ENCODE measurements at places on chromosomes 5 and 9. TPM values are rescaled to one million over a fixed set of nuclear protein-coding genes. Genes with fewer than 3 reads are reported as not detected.
A peak's percentile ranks its signal among the peaks of the same experiment; 100 is the strongest.

DNA sequence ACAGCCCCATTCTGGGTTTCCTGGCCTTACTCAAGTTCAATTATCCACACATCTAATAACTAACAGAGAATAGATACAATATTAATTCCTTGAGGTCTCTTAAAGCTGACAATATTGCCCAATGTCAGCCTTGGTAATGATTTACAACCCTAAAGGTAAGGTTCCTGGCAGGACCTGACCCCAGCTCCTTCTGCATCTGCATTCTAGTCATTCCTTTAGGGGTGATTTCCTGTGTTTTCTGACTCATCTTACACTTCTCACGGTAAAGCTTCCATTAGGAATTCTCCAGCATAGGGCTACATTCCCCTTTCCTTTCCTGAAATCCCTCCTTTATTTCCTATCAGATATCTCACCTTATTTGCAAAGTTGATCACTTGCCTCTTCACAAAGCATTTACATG is 9.3 kb downstream of the HAVCR1 start:
- H3K4me1 ChIP-seq = peaks cover 50% of the 10 kb centered on the region
- peak overlapping the region; percentile 73 for H3K27ac ChIP-seq
- H3K36me3 ChIP-seq = no peaks in the 10 kb centered on the region
- peak overlapping the region; percentile 60 for H3K4me3 ChIP-seq
- no peaks in the 10 kb centered on the region for H3K27me3 ChIP-seq
- no peak for DNase-seq

IL9 gene
- total RNA-seq = not detected

DNA sequence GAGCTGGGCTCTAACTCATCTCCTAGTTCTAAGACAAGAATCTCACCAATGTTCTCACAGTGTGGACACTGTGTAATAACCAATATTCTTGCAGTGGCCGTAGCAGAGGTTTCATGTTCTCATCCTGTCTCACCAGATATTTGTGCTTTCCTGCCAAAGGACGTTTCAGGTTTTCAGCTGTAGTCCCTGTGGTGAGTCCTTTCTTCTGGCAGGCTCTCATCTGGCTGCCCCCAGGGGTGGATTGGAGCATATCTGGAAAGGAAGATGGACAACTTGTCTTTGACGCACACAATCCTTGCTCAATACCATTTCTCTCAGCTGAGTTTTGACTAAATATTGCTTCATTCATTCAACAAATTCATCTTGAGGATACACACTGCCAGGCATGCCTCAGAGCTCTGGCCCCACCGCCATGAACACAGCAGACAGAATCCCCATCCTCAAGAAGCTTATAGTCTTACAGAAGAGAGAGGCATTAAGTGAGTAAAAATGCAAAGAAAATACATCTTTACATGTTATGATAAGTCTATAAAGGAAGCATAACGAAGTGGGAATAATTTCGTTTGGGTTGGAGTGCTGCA is 33.8 kb upstream of the NEURL1B start:
- H3K4me1 ChIP-seq = no peaks in the 10 kb centered on the region
- no peak for DNase-seq
- peaks cover 19% of the 10 kb centered on the region for H3K27me3 ChIP-seq

DNA sequence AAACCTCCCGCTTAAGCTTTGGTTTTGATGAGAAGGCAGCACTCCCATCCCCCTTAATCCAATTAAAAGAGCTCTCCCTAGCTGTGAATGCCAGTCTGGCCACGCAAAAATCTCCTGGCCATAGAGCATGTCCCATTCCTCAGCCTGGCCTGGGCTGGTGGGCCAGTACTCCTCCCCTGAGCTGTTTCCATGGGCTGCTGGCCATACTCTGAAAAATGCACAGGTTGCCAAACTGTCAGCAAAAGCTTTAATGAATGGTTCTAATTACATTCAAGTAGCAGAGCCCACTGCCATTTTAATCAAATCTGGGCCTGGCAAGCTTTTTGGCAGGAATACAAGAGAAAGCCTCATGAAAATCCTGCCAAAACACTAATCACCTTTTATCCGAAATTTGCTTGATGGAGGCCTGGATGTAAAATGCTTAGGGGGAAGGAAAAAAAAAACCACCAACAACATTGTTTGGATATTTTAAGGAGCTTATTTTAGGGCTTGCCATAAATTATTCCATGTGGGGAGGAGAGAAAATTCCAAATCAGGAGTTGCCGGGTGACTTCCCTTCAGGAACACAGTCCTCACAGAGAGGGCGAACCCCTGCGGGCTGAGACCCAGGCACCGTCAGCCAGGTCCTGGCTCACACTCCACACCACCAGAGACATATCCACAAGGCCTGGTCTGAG is 243.3 kb downstream of the SEC61B start:
- no peaks in the 10 kb centered on the region for H3K36me3 ChIP-seq
- no peaks in the 10 kb centered on the region for H3K4me1 ChIP-seq
- no peak for DNase-seq
- no peak overlapping the region for H3K4me3 ChIP-seq

FBXO38 gene
- 38.0 TPM for total RNA-seq

NSG2 gene
- not detected for total RNA-seq

DNA sequence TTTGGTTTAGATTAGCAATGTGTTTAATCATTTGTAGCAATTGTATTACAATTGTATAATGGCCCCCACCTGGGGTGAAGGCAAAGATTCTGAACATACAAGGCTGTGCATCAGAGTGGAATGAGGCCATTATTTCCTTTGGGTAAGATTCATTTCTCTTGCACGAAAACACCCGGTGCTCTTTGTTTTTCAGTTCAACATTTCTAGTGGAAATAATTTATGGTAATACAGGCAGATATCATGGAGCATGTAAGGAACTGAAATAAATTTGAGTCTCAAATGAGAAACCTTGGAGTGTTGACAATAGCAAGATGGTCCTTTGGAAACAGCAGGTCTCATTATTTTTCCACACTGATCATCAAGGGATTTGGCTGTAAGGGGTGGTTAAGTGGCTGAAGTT is 475.9 kb downstream of the GABRG2 start:
- no peak overlapping the region for H3K27ac ChIP-seq
- no peak for DNase-seq
- H3K36me3 ChIP-seq = no peaks in the 10 kb centered on the region
- no peaks in the 10 kb centered on the region for H3K27me3 ChIP-seq

CENPH gene
- 98.6 TPM for total RNA-seq

HOMER1 gene
- total RNA-seq = 13.7 TPM
